CD4-positive, alpha-beta T cell treated with Interleukin-1 beta for 1 hour (primary cell): ENCODE measurements at places on chromosomes 2 and 18.

DNA sequence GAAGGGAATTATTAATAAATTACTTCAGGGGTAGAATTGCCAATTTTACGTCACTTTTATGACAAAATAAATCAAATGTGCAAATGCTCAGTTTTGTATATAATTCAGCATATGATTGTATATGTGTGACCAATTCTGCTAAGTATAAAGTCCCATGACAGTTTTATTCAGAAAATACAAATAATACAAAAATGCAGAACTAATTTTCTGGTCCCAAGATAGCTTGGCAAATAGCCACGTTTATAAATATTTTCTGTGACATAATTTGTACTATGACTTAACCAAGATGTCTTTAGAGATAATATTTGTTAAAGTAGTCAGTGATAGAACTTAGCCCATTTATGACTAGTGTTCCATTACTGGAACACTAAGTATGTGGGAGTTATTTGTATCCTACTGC is 24.2 kb upstream of the CAB39 start:
- no peak for DNase-seq

- DNase-seq = no peak
These were observed 10.1 kb downstream of the NTSR2 start for GRCh38 chr2:11659851-11660250.

- no peak for DNase-seq
These were observed 92.3 kb downstream of the METTL8 start for GRCh38 chr2:171341394-171342066.

GRCh38 chr2:234967870-234968208 is 16.0 kb downstream of the SH3BP4 start:
- no peak for DNase-seq

DNA sequence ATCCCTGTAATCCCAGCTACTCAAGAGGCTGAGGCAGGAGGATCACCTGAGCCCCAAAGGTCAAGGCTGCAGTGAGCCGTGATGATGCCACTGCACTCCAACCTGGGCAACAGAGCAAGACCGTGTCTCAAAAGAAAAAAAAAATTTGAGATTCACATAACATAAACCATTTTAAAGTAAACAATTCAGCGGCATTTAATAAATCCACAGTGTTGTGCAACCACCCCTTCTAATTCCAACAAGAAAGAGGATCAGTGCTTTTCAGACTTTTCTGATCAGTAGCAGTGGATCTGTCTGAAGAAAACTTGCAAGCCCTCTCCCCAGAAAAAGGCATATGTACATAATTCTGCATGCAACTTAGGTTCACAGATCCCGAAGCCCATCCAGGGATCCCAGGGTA is 7.2 kb upstream of the SAG start:
- no peak for DNase-seq

GRCh38 chr2:85813211-85813981 is 59.6 kb downstream of the ATOH8 start:
- no peak for DNase-seq

DNA sequence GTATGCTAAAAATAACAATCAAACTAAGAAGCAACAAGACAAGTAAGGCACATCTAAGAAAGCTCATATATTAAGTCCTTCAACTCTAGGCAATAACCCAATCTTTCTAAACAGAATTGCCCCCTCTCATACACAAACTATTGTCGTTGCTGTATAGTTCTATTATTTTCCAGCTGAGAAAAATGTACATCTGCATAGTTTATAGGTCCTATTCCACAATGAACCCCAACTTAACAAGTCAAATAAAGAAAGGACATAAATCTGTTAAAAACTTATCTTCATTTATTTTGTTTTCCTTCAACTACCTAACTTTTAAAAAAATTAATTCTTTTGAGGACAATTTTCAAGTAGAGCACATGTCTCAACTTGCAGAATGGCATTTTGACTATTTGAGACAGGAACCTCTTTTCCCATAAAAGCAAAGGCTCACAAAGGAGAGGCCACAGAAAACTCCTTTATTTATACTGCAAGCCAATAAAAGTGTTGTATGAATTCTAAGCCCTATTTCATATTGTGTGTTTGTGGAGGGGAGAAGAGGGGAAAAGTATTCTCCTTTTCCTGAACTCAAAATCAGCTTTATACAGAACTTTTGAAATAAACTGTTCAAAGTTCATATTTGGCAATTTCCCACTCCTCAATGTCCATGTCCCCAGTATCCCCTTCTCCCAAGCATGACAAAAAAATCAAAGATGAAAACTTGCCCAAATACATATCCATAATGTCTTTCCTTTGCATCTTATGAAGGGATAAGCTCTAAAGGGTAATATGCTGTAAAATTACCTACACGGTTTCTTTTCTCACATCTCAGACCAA is 37.4 kb downstream of the RTN4 start:
- no peak for DNase-seq

GRCh38 chr2:165016772-165017411 is 61.6 kb upstream of the SLC38A11 start:
- DNase-seq = peak; percentile 28

- no peak for DNase-seq
These were observed 105.3 kb downstream of the AKAIN1 start for GRCh38 chr18:5091741-5092140.

- DNase-seq = no peak
These were observed 232.8 kb downstream of the TCF4 start for GRCh38 chr18:55355223-55355622.

- no peak for DNase-seq
These were observed 428.3 kb downstream of the MBD2 start for GRCh38 chr18:53796040-53796729.

DNA sequence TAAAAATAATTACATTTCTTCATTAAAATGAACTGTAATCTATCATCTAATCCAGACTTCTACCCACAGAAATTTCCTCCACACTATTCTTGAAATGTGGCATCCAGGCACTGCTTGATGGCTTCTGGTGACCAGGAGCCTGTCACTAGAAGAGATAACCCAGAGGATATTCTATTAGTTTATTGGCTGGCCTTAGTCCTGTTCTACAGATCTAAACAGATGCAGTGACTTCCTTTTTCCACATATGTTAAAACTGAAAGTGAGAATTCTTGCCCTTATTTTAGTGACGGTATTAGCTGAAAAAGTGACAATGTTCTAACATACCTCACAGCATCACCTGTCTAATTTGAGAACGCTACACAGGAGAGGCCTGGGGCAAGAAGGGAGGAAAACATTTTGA is 775.4 kb downstream of the TSN start:
- no peak for DNase-seq

- no peak for DNase-seq
These were observed 61.8 kb downstream of the C2orf76 start for GRCh38 chr2:119304847-119305246.

DNA sequence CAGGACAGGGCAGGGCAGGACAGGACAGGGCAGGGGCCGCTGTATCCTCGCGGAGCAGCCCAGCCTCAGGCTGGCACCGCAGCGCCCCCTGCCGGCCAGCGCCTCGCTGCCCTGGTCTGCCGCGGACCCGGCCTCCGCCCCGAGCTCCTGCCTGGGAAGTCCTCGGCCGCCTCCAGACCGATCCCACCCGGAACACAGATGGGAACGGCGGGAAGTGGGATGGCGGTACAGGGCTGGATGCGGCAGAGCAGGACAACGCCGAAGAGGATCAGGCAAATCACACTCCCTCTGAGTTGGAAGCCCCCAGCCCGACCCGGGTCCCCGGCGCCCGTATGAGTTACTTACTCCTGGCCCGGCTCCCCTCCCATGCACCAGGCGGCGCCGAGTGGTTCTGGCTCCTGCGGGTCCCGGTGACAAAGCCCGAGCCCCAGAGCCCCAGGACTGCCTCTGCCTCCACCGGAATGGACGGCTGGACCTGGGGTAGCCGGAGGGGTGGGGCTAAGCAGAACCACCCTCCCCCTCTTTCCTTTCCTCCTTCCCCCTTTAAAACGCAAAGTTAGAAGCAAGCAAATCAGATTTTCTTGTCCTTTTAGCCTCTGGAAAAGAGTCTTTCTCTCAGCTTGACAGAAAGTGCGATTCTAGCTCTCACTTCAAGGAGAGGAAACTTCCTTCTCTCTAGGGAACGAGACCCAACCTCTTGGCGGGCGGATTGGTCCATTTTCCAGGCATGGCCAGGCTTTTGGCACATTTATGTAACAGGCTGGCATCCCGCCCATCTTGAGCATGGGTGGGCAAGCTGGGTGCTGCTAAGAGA is at the start of gene TP53I3:
Gene TP53I3 (minus strand): TSS at position 449 of the 814 bp plus-strand sequence. CDS start 508 bp downstream, outside the sequence.
- peak; percentile 79 for DNase-seq

DNA sequence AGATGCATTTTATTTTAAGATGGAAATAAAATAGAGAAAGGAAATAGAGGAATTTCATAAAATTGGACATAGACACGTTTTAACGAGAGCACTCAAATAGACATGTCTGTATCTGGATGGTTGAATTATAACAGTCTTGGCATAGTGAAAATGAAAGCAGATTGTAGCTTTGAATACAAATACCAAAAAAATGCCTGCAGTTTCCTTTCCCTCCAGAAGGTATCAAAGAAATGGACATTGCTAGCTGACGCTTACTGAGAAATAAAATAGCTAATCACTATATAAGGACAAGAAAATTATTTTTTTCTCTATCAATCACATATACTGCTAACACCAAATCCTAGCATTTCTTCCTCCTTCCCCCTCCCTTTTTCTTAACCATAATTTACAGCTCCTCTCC is 11.4 kb upstream of the MAPRE2 start:
- DNase-seq = peak; percentile 63

DNA sequence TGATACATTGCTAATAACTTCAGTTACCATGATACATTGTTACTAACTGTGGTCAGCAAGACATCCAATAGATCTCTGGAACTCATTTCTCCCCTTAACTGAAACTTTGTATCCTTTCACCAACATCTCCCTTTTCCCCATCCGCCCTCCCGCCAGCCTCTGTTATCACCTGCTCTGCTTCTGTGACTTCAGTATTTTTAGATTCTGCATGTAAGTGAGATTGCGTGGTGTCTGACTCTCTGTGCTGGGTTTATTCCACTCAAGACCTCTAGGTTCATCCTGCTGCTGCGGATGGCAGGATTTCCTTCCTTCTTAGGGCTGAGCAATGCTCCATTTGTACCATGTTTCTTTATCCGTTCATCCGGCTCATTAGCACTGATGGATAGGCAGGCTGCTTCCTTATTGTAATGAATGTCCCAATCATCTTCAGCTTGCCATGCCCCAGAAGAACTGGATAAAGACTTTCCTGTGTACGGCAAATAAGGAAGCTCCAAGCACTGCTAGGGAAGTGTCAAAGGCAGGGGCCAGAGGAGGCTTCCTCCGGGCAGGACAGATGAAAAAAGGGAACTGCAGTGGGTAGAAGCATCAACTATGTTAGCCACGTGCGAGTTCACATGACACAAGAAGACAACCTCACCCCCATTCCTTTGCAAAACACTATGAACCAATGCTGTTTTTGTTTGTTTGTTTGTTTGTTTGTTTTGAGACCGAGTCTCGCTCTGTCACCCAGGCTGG is 113.4 kb downstream of the EIPR1 start:
- DNase-seq = no peak

DNA sequence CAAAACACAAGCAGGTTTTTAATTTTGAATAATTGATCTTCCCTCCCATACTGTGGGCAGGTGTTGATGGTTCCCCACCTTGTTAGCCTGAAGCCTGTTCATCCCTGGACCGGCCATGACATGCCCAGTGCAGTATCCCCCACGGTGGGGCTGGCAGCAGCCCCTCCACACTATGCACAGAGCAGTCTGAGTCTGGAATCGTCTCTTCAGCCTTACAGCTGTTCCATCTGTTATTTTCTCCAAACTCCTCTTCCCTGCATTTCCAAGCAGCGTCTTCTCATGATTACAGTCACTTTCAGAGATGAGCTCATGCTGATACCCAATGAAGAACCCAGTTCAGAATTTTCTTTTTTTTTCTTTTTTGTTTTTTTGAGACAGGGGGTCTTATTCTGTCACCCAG is 68.2 kb downstream of the ADI1 start:
- no peak for DNase-seq

DNA sequence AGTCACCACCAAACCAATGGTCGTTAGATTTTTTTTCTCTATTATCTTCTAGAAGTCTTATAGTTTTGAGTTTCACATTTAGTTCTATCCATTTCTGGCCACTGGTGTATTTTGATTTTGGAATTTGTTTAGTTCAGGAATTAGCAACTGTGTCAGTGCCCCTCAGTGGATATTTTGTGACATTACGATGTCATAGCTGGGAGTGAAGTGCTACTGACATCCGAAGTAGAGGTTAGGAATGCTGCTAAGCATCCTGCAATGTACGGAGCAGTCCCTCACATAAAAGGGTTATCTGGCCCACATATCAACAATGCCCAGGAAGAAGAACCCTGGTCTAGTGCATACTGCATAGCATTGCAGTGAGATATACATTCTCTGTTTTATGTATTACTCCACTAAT is 157.4 kb upstream of the RGPD4 start:
- DNase-seq = no peak

- DNase-seq = no peak
These were observed 247.3 kb downstream of the PTGR3 start for GRCh38 chr18:74961596-74961995.

DNA sequence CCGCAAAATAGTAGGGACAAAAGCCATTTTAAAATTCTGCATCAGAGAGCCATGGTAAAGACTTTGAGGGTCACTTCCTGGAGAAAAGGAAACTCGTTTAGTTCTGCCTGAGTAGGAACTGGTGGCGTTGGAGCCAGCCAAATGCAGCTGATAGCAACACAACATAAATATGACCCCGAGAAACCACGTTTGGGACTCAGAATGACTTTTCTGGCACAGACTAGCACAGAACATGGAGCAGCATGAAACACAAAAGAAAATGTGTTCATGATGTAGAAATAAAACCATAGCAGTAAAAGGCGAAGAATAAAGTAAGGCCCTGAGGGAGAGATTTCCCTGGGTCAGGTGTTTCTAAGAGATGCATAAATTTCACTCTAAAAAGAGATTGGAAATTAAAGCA is 149.2 kb upstream of the KLHL29 start:
- no peak for DNase-seq

GRCh38 chr18:41263956-41264355 is 691.1 kb upstream of the PIK3C3 start:
- no peak for DNase-seq

DNA sequence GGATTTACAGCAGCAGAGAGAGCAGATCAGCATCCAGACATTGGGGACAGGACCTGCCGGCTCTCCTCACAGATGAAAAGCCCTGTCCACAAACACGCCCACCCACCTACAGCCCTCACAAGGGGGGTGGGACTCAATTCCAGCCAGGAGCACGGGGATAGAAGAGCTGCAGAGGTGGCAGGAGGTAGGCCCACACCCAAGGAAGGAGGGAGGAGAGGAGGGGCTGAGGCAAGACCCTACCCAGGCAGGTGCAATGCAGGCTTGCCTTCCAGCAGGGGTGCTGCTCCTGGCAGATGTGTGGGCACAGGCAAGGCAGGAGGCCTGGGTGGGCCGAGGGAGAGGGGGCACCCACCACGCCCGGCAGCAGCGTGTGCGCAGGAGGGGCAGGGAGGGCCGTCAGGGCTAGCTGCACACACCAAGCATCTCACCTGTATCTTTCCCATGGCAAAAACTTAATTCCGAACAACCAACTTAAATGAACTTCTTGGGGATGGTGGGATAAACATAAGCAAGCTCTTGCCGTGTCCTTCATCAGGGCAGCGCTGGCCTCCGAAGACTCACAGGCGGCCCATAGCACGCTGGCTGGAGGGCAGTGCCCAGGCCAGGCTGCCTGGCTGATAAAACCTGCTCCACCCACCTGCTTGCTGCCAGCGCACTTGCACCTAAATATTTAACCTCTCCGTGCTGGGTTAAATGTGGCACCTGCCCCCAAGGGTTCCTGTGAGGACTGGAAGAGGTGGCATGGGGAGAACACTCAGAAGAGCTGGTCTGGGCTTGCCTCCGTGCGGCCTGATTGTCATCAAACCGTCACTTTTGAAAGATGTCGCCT is 219.5 kb downstream of the HDAC4 start:
- DNase-seq = no peak
